ENCODE measurements at places on chromosomes 1 and 21.

- DNase-seq, result no peak
Measured at GRCh38 chr1:84170171-84170570, 26.1 kb downstream of the PRKACB start.

- no peak for DNase-seq
Measured at GRCh38 chr1:211332036-211332616, 5.5 kb downstream of the TRAF5 start.

DNA sequence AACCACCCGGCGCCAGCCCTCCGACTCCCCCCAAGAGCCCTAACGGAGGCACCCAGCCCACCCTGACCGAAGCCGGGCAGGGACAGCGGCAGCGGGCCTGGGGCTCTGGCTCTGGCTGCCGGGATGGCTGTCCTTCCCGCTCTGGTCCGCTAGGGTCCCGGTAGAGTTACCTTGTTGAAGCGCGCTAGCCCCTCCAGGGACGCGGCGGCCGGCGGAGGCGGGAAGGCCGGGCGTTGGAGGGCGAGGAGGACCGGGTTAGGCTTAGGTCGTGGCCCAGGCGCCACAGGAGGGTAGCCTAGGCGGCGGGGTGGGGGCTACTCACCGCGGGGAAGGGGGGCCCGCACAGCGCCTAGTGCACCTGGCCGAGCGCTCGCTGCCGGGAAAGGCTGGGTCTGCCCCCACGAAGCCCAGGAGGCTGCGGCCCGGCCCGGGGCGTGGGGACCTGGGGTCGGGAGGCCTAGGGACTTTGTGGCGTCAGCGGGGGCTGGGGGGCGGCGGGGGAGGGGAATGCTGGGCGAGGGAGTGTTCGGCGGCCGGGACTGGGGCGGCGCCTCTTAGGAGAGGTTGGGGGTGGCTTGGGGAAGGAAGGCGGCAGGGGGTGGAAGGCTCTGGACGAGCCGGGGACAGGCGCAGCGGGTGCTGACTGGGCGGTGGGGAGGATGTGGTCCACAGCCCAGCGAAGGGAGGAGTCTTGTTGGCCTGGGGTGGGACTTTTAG lies at the start of gene TRIM17:
TSS of gene TRIM17 (minus strand) at position 645 of the 717 bp plus-strand sequence. CDS start 1,789 bp downstream, outside the sequence.
- no peak for DNase-seq

DNA sequence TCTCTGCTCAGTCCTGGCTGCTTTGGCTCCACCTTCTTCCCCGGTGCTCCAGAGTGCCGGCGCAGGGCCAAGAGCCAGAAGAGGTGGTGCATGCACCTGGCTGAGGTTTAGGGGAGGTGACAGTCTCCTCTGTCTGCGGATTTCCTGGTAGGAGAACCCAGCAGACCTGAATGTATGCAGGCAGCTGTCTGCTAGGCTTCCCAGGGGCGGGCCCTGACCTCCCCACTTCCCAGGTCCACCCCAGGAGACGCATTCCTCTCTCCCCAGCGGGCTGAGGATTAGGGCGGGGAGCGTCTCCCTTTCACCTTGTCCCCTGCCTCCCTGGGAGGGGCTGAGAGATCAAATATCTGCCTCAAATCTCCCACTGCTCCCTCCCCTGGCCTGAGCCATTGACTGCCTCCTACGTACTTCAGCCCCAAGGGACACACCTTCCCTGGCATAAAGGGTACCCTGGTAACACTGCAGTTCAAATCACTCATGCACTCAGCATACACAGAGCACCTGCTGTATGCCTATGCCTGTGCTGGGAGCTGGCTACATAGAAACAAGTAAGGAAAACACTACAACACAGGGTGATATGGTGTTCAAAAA lies 27.5 kb downstream of the DMBX1 start:
- DNase-seq, result peak; percentile 83

- DNase-seq, result no peak
Measured at GRCh38 chr1:188582911-188583532, 1754.3 kb downstream of the PLA2G4A start.

GRCh38 chr1:189619682-189620332 lies 857.9 kb downstream of the BRINP3 start:
- no peak for DNase-seq

DNA sequence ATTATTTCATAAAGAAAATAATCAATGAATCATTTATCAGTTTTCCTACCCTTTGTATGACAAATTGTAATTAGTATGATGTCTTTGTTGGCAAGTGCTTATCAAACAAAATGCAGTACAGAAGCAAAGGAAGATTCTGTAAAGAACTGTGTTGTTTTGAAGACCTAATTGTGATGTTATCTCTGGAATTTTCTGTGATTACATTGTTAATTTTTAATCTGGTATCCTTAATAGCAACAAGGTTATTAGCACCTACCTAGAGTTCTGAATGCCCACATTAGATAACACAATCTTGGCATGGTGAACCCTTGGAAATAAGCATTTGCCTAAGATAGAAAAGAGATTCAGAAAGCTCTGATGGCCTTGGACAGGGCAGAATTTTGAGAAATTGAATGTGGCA lies 274.1 kb upstream of the ST6GALNAC5 start:
- no peak for DNase-seq

GRCh38 chr1:94481473-94481933 lies 60.1 kb downstream of the F3 start:
- peak; percentile 71 for DNase-seq

GRCh38 chr1:160708801-160709200 lies 2.8 kb downstream of the CD48 start:
- DNase-seq, result no peak

DNA sequence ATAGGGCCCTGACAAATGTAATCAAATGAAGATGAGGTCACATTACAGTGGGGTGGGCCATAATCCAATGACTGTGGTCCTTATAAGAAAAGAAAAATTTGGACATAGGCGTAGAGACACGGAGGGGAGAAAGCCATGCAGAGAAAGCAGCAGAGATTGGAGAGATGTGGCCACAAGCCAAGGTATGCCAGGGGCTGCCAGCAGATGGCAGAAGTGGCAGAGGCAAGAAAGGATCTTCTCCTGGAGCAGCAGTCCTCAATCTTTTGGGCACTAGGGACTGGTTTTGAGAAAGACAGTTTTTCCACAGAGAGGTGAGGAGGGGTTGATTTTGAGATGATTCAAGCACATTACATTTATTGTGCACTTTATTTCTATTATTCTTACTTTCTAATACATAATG lies 355.1 kb downstream of the NPHP4 start:
- DNase-seq, result peak; percentile 25

GRCh38 chr1:240888039-240888786 lies 276.3 kb upstream of the GREM2 start:
- DNase-seq, result peak; percentile 40

DNA sequence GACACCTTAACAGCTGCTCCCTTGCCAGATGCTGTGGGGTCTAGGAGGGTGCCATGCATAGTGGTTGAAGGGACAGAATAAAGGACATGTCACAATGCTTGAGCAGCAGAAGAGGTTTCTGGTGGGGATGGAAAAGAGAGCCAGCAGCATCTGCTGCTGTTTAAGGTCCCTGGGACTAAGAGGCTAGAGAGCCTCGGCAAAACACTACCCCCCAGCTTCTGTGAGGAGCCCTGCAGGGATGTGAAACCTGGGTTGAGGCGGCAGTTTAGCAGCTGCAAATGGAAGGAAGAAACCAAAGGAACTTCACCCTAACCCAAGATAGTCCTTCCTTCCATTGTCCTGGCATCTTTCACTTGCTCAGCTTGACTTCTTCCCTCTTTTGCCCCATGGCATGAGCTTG lies 39.4 kb downstream of the PLXNA2 start:
- no peak for DNase-seq

- DNase-seq, result no peak
Measured at GRCh38 chr1:109365642-109366204, 32.0 kb downstream of the SORT1 start.

GRCh38 chr1:42336978-42337377 lies 1.9 kb upstream of the FOXJ3 start:
- DNase-seq, result no peak

DNA sequence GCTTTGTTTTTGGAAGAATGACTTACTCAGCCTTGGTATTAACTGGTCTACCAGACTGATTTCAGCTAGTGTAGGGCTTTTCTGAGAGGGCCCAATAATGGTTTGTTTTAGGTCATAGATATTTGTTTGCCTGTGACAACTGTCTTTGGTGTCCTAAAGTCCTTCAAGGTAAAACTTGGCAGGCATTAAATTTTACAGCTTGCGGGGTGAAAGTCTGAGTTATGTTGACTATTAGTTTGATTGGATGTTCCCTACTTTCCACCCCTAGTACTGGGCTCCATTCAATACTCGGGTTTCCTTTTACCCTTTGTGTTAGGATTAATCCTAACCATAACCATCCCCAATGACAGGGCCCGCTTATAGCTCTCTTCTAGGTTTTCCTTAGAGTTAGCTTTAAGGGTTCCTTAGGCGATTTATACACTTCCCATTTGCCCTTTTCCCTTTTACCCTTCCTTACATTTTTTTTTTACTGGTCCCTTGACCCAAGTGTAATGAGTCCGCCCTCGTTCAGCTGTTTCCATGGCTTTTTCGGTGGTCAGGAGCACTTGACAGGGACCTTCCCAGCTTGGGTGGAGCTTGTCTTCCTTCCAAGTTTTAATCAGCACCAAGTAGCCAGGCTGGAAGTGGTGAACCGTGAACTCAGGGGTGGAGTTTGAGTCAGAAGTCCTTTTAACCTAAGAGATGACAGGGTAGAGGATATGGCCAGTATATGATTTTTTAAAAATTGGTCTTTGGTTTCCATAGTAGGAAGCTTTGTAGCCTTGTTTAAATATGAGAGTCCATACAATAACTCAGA lies 28.5 kb upstream of the LCE5A start:
- DNase-seq, result no peak

GRCh38 chr1:162631546-162632191 lies 595 bp upstream of the DDR2 start:
- no peak for DNase-seq

DNA sequence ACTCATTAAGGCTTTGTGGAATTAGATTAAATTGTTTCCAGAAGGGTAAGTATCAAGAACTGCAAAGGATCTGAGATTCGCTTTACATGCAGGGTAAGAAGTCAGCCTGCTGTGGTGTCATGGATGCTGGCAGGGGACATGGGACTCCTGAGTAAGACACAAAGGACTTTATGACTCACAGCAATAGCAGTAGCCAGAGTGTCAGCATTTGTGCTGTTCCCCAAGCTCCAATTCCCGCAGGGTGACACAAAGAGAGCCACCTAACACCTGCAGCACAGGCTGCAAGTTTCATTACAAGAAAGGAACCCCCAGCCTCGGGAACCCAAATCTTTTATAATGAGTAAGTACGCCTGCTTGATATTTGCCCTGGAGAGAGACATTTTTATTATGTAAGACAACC lies 298.1 kb upstream of the POU3F1 start:
- no peak for DNase-seq

DNA sequence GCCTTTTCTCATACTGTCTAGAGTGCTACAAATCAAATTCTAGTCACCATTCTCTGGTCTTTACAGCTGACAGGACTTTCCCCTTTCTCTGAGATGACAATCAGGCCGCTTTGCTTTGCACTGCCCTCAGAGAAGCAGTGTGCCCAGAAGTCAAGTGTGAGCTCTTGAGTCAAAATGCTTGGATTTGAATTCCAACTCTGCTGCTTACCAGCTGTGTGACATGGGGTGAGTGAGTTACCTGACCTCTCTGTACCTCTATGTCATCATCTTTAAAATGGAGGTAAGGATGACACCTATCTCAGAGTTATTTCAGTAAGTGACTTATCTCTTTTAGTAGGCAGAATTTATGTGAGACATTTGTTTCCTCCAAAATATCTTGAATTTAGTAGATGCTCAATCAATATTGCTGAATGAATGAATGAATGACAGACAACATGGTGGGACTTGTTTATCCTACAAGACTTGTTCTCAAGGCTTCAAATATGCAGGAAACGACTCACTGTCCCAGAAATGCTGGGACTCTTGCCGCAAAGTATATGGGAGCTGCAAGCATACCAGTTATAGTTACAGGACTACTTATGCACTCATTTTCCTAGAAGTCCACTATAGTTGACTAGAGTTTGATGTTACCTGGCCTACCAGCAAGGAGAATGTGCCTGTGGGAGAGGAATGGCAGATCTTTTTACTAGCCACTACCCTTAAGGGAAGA lies 38.1 kb upstream of the A3GALT2 start:
- no peak for DNase-seq

DNA sequence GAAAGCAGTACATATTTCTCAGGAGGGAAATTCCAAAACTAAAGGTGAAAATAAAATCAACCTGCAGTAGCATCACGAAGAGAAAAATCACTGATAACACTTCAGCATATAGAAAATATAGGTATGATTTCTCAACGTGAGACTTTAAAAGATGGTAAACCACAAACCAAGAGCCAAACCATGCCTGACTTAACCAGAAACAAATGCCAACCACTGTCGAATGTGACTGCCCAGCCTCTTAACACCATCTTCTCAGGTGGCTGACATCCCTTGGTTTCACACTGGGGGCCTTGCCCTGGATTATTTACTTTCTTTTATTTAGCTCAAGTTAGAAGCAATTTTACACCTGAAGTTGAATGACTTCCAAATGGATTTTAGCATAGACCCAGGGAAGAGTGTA lies 10.1 kb downstream of the HMGCS2 start:
- DNase-seq, result no peak

DNA sequence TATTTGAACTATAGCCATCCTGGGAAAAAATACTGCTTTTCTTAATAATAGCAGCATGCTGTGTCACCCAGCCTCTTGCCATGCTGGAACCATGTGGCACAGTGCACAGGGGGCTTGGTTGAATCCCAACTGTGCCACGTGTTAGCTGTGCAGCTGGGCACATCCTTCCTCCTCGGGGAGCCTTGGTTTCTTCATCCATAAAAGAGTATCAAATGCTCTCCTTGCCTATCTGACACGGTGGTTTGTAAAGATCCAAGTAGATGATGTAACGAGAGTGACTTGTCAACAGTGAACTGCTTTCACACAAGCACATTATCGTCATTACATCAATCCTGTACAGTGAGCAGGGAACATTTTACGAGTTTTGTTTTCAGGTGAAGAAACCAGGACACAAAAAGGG lies 24.4 kb downstream of the VASH2 start:
- DNase-seq, result no peak

DNA sequence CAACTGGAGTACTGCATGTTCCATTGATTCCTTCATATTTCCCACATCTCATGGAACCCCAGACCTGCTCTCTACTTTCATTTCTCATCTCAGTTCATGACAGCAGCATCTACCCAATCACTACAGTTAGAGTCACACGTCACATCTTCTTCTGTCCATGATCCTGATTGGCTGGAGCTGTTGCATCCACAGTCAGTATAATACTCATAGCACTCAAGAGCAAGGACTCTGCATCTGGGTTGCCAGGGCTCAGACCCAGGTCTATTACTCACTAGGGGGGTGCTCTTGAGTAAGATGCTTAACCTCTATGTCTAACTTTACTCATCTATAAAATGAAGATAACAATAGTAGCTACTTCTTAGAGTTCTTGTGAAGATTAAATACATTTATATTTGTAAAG lies 4.4 kb upstream of the XPR1 start:
- no peak for DNase-seq

- DNase-seq, result no peak
Measured at GRCh38 chr21:17802572-17802971, 16.6 kb downstream of the C21orf91 start.

DNA sequence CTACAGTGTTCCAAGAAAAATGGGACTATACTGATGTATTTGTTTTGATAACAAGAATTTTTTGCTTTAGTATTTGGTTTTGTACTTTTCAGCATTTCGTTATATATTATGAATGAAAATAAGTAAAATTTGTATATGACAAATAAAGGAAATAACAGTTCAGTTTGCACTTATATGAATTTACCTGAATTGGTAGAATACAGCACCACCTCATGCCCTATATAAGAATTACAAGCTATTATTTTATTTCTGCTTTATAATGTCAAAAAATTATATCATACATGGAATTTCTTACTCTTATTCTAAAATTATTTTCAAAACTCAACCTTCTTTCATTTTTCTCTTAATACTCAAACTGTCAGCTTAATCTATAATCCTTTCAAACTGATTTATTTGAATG lies 14.6 kb downstream of the EFCAB7 start:
- peak; percentile 24 for DNase-seq
